ENCODE measurements at places on chromosomes 7 and 10.

- DNase-seq: no peak
These were observed 140.4 kb downstream of the DKK1 start for GRCh38 chr10:52454491-52454890.

GRCh38 chr7:43198599-43199090 is 86.2 kb downstream of the HECW1 start:
- DNase-seq: no peak

GRCh38 chr7:134086998-134087735 is 40.0 kb upstream of the LRGUK start:
- DNase-seq: no peak

- no peak for DNase-seq
These were observed 55.6 kb upstream of the NKX6-2 start for GRCh38 chr10:132841615-132841975.

- DNase-seq: no peak
These were observed 803 bp downstream of the RAPGEF5 start for GRCh38 chr7:22356010-22356691.

GRCh38 chr10:59847326-59847725 is 59.0 kb downstream of the CCDC6 start:
- DNase-seq: no peak

DNA sequence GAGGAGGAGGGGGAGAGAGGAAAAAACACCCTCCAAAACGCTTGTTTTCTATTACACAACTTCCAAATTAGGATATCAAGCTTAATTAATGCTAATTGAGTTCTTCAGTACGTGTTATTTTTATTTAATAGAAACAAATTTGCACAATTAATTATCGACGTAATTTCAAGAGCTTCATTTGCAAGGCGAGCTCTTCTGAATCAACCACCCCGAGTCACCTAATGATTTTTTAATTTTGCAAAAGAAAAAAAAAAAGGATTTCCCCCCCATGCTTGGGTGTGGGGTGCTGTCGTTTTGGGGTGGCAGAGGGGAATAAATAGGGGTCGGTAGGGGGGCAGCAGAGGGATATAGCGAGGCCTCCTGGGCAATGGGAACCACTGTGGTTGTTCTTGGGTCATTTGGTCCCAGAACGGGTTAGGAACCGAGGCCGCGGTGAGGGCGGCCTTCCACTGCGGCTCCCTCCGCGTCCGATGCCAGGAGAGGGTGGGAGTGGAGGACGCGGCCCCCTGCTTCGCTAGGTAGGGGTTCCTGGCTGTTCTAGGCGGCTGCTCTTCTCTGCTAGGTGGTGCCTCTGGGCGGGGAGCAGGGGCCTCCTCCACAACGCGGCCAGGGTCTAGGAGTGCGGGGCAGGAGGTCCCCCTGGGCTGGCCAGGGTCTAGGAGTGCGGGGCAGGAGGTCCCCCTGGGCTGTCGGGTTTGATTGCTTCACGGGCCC is 7.3 kb downstream of the UNCX start:
- no peak for DNase-seq

DNA sequence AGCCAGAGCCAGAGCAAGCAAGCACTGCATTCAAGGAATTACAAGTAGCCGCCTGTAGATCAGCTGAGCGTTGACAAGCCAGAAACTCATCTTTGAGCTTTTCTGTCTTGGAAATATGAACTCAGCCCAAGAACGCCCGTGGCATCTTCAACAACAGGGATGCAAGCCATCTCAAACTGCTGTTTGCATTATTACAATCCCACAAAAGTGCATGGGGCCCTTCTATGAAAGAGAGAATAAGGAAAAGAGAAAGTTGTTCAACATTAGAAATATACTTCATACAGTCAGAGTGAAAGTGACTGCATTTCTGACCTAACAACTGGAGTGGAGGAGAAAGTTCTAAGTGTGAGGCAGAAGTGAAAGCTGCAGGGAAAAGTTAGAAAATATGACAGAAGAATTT is 6.5 kb downstream of the SGCE start:
- DNase-seq: peak; percentile 18

DNA sequence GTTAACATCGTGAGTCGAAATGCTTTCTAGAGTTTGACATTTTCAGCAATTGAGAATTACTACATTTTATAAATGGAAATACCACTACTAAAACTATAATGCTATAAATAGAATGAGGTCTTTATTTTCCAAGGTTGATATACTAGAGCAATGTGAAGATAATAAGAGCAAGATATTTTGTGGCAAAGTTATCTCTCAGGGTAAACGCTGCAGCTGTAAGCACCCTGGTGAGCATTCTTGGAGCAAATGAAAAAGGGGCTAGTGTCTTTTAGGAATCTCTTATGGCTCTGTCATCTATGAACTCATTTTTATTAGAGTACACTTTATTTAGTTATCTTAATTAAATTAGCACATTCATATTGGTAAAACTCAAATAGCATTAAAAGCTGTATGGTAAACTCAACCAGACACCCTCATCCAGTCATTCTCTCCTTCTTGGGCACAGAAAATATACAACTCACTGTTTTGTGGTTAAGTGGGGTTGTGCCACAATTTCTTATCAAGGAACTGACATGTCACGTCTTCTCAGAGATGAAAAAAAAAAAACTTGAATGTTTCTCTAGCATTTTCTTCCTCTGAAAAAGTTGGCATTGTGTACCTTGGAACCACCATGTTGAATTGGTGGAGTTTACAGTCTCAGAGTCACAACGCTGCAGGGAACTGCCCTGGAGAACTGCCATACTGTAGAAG is 289.5 kb upstream of the PFKP start:
- no peak for DNase-seq

DNA sequence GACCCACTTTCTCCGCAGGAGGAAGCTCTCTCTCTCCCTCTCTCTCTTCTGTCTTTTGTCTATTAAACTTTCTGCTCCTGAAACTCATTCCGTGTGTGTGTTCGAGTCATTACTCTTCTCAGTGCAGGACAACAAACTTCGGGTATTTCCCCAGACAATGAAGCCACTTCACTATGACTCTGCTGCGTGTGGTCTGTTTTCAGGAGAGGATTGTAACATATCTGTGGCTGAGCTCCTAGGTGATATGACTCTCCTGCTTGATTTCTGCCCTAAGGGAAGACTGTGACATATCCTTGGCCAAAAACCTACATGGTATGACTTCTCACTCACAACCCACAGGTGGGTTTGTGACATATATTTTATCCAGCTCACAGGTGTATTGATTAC is 39.9 kb upstream of the ZNF107 start:
- DNase-seq: no peak

DNA sequence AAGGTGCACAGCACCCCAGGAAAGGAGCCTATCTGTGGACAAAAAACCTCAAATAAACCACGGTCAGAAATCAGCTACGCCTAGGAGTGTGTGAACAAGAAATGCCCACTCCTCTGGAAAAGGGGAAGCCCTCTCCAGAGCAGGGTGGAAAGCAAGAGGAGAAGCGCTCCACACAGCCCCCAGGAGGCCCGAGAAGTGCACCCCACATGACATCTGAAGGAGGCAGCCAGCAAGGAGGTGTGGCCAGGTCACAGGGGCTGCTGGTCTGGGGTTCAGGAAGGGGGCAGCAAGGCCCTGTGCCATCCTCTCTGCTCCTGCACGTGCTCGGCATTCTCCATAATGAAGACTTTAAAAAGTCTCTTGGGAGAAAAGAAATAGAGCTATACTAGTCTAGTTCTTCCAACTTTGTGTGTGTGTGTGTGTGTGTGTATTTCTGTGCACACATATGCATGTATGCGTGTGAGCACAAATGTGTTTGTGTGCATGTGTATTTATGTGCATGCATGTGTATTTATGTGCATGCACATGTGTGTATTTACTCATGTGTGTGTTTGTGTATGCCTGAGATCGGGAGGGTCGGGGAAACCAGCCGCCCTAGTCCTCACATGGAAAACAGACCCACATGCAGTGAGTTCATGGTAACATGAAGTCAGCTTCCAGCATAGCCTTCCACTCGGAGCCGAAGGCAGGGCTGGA is 76.5 kb downstream of the TNS3 start:
- no peak for DNase-seq

GRCh38 chr7:90648107-90648506 is 52.0 kb downstream of the CDK14 start:
- DNase-seq: no peak

DNA sequence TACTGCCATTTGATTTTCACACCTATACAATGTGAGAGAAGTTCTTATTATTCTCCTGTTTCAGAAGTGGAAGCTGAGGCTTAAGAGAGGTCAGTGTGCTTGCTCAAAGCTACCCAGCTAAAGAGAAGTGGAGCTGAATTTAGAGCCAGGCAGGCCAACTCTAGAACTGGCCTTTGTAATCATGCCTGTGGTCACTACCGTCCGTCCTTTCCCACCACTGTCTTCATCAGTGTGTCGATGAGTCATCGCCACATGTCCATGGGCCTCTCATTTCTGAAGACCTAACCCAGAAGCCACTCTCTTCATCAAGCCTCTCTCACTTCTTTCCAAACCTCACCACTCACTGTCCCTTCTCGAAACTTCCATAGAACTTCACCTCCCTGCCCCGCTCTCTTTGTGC is 237.8 kb downstream of the KIAA1217 start:
- DNase-seq: peak; percentile 86

DNA sequence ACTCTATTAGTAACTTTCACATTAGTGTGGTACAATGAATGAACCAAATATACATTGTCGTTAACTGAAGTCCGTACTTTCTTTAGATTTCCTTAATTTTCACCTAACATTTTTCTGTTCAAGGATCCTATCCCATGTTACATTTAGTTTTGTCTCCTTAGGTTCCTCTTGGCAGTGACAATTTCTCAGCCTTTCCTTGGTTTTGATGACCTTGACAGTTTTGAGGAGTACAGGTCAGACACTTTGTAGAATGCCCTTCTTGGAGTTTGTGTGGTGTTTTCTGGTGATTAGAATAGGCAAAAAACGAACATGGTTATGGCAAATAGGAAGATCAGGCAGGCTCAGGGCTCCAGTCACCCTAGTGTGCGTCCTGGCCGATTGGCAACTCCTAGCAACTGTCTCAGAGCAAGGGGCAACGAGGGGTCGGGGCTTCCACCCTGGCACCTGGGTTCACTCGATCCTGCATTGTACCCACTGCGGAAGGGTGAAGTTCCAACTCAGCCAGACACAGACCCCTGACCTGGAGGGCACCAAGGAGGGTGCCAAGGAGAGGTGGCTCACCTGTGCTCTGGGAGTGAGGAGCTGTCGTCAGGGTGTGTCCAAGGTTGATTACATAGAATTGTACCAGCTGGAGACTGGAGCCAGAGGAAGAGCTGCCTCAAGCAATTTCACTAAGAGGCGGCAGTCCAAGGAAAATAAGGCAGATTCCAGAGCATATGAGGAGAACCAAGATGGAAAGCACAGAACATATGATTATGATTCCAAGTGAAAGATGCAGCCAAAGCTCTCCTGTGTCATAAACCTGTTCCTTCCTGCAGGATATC is 37.5 kb downstream of the PAPSS2 start:
- DNase-seq: peak; percentile 21
